Activated T-helper 9 cell treated with anti-CD3 and anti-CD28 coated beads, Interleukin-2, amount 50 U/mL, for 16 hours (primary cell): ENCODE measurements at places on chromosomes 2 and 18.
A peak's percentile ranks its signal among the peaks of the same experiment; 100 is the strongest.

- DNase-seq: no peak
Observed at GRCh38 chr2:15400240-15400826, 160.8 kb downstream of the NBAS start.

DNA sequence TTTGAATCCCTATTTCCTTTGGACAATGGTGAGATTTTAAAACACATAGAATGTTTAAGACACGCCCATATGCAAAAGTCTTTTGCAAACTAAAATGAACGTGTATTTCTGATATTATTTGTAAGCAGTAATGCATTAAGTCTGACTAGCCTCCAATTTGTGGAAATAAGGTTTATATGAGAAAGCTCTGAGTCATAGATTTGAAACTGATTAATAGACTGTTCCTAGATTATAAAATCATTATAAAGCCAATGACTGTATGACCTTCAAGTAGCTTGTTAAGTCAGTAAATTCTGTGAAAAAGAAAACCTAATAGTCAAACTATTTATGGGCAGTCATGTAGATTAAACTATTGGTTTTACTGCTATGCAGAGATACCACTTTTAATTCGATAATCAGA, 12.8 kb upstream of the EFEMP1 start:
- DNase-seq: no peak

- no peak for DNase-seq
Observed at GRCh38 chr18:34789768-34790344, 79.8 kb downstream of the DTNA start.

GRCh38 chr2:171852366-171852888, 41.6 kb downstream of the SLC25A12 start:
- DNase-seq: no peak

DNA sequence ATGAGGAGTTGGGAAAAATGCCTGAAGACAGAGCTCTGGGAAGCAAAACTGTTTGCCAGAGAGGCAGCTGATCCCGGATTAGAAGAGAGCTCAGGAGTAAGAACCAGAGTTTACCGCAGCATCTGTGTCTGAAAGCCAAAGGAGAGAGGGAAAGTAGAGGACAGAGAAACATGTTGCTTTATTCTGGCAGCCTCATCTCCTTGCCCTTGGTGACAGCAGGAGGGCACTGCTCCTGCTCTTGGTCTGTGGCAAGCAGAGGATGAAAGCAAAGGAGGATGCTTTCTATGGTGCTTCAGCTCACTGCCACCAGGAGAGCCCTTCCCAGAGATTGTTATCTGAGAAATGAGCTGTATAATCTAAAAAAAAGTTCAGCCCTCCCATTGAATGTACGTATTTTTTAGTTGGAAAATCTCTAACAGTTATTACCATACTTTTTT, 7.7 kb downstream of the SLC1A4 start:
- DNase-seq: no peak

DNA sequence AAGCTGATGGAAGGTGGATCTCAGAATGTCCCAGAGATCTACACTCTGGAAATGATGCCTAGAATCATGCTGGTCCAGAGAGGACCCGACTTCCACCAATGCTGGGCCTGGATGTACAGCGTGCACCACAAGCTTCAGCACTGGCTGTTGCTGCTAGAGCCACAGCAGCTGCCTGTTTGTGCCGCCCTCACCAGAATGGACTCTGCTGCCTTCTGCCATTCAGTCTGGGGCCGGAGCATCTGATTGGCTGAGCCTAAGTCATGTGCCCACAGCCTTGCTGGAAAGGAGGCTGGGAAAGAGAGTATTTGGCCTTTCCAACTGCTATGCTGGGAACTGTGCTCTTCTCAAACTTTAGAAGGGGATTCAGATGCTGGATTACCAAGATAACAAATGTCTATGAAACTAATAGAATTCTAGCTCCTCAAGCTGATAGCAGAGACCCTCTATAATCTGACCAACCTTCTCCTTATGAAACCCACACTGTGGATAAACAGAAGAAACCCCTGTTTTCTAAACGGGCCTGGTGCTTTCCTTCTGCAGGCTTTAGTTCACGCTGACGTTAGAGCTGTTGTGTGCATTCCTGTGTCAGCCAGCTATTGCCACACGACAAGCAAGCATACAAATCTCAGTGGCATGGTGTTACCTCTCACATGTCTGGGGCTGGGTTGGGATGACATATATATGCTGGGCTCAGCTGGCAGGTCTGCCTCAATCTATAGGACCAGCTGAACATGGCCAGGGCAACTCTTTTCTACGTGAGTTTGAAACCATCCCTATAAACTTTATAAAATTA, 4.1 kb upstream of the LOXHD1 start:
- DNase-seq: no peak

- DNase-seq: no peak
Observed at GRCh38 chr2:44938287-44939105, 3.0 kb upstream of the SIX3 start.

- DNase-seq: no peak
Observed at GRCh38 chr2:68784188-68784587, 49.6 kb downstream of the ARHGAP25 start.

DNA sequence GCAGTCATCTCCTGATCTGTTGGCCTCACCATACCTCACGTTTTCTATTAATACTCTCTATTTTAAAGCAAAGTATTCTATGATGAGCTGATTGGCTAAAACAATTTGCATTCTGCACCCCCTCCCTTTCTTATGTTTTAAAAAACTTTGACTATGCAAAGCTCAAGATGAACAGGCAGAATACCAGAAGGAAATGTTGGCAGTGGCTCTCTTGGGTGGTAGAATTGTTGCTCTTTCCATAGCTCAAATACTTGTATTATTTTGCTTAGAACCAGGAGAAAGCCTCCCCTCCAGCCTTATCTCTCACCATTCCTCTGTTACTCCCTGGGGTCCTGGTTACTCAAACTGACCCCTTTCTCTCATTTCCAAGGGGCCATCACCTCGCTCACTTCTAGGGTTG, 14.4 kb downstream of the GPR45 start:
- DNase-seq: no peak

- no peak for DNase-seq
Observed at GRCh38 chr18:25299426-25300300, 52.3 kb downstream of the ZNF521 start.

DNA sequence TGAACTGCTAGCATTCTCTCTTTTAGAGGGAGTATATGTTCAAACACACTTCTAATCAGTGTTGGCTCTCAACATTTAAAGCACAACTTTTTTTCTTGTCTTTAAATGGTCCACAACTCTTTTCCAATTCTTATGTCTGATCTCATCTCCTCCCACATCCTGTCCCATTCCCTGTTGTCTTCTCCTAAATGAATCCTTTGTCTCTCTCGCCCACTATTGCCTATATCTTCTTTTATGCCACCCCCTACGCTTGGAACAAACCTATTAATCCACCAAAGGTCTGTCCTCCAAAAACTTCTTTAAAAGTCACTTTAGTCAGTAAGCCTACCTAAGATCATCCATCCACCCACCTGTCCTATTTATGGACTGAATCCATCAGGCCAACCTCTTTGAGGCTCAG, 235.5 kb upstream of the SMAD7 start:
- DNase-seq: no peak

DNA sequence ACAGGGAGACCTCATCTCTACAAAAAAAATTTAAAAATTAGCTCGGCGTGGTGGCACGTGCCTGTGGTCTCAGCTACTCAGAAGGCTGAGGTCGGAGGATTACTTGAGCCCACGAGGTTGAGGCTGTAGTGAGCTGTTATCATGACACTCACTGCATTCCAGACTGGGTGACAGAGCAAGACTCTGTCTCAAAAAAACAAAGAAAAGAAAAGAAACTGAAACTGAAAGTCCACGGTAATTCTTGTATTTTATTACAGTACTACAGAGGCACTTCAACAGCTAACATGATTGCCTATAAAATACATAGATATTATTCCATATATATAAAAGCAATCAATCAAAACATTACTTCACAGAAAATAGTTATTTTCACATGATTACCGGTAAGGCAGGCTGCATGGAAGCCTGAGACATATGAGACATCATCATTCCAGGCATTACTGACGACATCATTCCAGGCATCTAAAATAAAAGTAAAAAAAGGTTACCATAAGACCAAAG, 23.1 kb downstream of the PRPF40A start:
- peak; percentile 13 for DNase-seq

DNA sequence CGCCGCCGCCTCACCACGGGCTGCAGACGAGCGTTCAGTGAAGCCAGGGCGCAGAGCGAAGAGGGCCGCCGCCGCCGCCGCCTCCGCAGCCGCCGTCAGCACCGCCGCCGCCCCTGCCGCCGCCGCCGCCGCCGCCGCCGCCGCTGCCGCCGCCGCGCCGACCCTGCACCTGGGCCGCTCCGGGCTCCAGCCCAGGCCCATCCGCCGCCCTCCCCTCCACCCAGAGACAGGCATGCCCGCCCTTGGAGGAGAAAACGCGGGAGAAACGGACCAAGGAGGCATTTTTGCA, 3.0 kb downstream of the POU3F3 start:
- DNase-seq: no peak
